Left ventricle myocardium inferior (tissue), 1 donor: ENCODE measurements at places on chromosomes 2 and 18.

DNA sequence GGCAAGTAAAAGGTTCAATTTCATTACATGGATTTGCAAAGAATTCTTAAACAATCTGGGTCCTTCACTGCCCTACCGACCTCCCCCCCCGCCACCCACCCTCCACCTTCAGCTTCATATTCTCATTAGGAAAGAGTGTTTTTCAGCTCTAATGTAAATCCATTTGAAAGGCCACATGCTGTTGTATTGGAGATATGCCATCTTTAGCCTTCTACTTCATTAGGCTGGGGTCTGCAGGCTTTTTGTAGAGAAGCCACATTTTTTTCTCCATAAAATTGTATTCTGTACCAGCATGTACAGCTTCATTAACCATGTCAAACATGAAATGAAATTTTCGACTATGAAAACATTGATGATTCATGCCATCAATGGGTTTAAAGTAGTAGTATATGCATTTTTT is 42.8 kb upstream of the THUMPD2 start:
- no peak for DNase-seq

GRCh38 chr2:100062336-100062735 is 80.1 kb downstream of the AFF3 start:
- no peak for DNase-seq

DNA sequence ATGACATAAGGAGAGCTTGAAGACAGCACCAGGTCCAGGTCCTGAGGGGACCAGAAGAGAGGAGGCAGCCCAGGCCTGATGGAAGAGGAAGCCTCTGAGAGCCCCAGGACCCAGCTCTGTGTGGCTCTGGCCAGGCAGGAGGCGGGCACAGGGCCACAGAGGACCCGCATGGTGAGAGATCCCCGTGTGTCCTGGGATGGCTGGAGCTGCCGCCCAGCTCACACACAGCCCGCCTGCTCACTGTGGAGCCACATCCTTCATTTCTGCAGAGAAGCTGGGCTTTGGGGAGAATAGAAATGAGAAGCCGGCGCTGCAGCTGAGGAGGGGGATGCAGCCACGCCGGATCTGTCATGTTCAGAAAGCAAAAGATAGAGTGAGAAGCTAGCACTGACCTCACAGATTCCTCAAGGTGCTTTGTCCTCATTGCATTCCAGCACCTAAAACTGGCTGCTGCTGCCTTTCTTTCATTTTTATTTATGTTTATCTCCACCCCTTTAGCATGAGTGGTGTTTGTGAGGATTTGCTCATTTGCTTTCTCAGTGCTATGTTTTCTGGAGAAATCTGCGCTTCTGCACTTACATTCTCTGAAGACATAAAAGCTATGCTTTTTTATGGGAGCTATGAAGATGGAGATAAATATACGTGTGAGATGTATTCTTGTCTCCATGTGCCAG is 307.6 kb upstream of the MYT1L start:
- no peak for DNase-seq

DNA sequence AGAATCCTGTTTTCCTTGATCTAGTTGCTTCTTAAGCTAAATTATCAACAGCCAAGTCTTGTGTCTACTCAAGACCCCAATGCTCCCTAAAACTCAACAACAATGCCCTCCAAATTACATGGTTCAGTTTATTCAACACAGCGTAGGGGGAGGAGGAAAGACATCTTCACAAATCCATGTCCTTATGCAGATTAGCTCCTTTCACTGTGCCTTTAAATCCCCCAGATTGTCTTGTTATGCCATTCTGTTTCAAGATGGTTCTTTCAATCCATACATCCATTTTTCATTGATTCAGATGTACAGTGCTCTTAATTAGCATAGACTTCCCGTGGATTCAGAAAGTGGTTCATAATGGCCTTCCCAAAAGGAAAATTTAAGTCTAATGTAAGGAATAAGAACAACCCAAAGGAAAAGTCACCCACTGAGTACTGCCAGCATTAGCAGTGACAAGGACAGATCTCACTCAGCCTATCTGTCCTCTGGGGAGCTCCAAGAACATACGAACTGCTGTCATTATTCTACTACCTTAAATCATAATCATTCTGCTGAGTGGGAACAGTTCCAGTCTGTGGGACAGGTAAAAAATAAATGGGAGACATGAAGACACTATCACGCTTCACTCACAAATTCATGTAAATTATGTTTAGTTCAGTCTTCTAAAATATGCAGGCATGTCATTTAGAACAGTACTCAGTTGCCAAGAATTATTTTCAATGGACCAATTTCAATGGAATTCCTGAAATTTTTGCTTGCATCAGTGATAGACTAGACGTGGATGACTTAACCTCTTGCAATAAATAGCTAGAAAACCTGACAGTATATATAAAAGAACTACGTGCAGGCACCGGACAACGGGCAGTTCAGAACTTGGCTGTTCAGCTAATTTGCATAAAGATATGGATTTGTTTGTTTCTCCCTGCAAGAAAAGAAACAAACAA is 58.9 kb upstream of the RNU4ATAC start:
- no peak for DNase-seq

DNA sequence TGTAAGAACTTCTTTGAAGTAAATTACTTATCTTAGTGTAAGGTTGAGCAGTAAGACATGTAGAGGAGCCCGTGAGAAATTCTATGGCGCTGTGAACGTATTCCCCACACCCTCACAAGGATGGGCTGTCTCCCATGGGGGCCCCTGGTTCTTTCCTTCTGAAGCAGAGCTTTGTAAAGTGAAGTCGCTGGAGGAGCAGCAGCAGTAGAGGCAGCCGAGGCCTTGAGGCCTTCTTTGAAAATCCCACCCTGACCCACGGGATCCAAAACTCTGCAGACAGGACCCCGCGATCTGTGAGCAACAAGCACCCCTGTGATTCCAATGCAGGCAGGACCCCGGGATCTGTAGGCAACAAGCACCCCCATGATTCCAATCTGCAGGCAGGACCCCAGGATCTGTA is 23.8 kb upstream of the SNTG2 start:
- no peak for DNase-seq

- no peak for DNase-seq
Measured at GRCh38 chr18:53790786-53791185, 433.7 kb downstream of the MBD2 start.
